ENCODE measurements at places on chromosomes 3 and 15.

GRCh38 chr3:143172062-143172794 lies 52.7 kb downstream of the CHST2 start:
- DNase-seq: no peak

DNA sequence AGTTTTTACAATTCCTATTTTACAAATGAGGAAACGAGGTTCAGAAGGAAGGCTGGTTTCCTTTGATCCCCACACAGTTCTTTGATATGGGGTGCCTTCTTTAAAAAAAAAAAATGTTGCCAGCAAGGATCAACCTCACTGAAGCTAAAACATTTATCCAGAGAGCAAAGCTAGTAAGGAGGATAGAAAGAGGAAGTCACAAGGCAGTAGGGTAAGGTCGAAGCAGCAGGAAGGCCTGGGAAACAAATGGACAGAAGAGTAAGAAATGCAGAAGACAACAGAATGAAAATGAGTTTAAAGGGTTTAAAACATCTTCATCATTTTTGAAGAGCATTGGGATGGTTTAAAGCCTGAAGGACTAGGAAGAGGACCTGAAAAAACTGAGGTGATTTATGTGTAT lies 30.6 kb upstream of the CP start:
- DNase-seq: no peak

- DNase-seq: no peak
Observed at GRCh38 chr3:131421957-131422498, 40.5 kb downstream of the NUDT16 start.

GRCh38 chr3:15276028-15276724 lies 56.2 kb downstream of the SH3BP5 start:
- DNase-seq: no peak

DNA sequence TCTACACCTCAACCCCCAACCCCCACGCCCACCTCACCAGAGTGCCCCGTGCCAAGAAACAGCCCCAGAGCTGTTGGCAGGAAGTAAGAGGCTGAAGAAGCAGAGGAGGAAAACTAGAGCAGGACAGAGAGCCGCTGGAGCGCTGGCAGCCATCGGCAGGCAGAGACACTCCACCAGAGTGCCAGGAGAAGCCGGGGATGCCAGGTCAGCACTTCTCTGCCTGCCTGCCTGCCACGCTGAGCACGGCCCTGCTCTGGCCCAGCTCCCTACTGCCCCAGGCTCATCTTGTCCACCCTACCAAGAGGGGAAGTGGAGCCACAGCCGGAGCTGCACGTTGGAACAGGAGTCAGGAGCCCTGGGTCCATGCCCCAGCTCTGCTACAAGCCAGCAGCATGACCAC lies 29.7 kb downstream of the CACNA2D2 start:
- DNase-seq: no peak

DNA sequence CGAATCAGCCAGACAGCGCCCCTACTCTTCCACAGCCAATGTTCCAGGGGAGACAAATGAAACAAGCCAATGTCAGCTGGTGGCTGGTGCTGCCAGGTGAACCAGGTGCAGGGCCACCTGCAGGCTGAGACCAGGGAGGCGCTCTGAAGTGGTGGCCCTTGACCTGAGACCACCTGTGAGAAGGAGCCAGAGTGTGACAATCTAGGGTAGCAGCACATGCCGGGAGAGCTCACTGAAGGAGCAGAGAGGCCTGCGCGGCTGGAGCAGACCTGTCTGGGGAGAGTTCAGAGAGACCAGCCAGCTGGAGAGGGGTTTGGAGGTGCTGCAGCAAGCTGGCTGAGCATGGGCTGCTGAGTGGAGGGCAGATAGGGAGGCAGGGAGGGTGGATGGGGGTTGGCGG lies 693 bp upstream of the STAB1 start:
- no peak for DNase-seq

- no peak for DNase-seq
Observed at GRCh38 chr3:114879059-114880031, 267.7 kb downstream of the ZBTB20 start.

GRCh38 chr3:107428051-107428858 lies 51.0 kb downstream of the CCDC54 start:
- DNase-seq: no peak

GRCh38 chr15:101394654-101395053 lies 94.9 kb downstream of the PCSK6 start:
- no peak for DNase-seq

GRCh38 chr3:161096771-161097367 lies 8.3 kb downstream of the B3GALNT1 start:
- DNase-seq: peak; percentile 38

GRCh38 chr3:105791919-105792786 lies 76.7 kb downstream of the CBLB start:
- DNase-seq: no peak

DNA sequence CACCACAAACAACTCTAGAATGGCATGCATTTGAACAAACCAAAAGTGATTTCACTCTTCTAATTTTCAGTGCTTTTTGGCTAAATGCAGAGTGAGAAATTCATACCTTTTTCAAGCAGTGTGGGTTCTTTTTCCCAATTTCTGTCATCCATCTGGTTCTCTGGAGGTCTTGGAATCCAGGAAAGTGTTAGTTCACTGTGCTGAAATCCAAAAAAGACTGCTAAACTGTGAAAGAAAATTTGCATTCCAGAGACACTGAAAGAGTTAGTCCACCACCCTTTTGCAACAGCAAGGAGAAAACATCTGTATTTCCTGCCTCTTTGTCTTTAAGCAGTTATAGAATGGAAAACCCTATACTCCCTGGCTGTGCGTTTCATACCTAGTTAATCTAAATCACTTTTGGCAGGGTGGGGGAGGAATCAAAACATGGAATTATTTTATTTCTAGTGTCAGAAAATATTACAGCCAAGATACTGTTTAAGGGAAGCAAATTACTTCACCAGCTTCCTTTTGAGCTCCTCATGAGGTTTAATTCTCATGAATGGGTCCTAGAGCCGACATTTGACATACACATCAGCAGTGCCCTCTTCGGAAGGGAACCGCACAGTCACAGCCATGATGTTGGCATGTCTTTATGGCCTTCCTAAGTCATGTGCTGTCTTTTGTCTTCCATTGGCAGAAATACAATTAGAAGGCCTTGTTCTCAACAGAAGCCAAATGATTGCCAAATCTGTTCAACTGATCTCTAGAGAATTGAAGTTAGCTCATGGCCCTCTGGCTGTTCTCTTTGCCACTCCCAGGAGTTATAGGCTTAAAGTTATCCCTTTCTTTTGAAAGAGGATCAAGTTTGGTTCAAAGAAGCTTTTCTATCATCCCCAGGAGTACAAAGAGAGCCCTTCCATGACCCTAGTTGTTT lies 317.7 kb upstream of the TPRG1 start:
- DNase-seq: peak; percentile 18

- no peak for DNase-seq
Observed at GRCh38 chr15:58773024-58773423, 1.9 kb downstream of the MINDY2 start.

DNA sequence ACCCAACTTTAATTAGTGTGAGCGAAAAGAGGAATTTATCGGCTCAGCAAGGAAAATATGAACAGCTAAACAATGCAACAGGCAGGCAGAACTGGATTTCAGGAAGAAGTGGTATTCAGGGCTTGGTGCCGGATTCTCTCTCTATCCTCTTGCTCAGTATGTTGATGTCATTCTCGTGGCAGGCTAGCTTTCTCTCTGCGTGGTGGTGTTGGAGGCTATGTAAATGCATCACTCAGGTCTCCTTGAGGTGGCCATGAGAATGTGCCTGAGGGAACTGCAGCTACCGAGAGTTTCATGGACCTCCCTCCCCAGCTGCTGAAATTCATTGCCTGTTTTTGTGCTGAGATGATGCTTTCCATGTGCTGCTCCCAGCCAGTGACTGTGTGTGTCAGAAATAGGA lies 18.3 kb upstream of the SYN2 start:
- no peak for DNase-seq

GRCh38 chr3:71684757-71685386 lies 40.3 kb downstream of the EIF4E3 start:
- DNase-seq: peak; percentile 47

- DNase-seq: no peak
Observed at GRCh38 chr3:13099707-13100106, 26.5 kb upstream of the IQSEC1 start.

GRCh38 chr3:187434524-187434923 lies 66.3 kb downstream of the RTP4 start:
- no peak for DNase-seq

GRCh38 chr3:192826214-192827006 lies 91.2 kb downstream of the MB21D2 start:
- no peak for DNase-seq

- no peak for DNase-seq
Observed at GRCh38 chr3:193822492-193823212, 229.6 kb downstream of the OPA1 start.

- no peak for DNase-seq
Observed at GRCh38 chr3:107664614-107665013, 141.9 kb downstream of the BBX start.

- DNase-seq: no peak
Observed at GRCh38 chr3:95394286-95394685, 1331.4 kb downstream of the NSUN3 start.

- peak; percentile 99 for DNase-seq
Observed at GRCh38 chr3:62884096-62884870, 9.1 kb upstream of the CADPS start.

DNA sequence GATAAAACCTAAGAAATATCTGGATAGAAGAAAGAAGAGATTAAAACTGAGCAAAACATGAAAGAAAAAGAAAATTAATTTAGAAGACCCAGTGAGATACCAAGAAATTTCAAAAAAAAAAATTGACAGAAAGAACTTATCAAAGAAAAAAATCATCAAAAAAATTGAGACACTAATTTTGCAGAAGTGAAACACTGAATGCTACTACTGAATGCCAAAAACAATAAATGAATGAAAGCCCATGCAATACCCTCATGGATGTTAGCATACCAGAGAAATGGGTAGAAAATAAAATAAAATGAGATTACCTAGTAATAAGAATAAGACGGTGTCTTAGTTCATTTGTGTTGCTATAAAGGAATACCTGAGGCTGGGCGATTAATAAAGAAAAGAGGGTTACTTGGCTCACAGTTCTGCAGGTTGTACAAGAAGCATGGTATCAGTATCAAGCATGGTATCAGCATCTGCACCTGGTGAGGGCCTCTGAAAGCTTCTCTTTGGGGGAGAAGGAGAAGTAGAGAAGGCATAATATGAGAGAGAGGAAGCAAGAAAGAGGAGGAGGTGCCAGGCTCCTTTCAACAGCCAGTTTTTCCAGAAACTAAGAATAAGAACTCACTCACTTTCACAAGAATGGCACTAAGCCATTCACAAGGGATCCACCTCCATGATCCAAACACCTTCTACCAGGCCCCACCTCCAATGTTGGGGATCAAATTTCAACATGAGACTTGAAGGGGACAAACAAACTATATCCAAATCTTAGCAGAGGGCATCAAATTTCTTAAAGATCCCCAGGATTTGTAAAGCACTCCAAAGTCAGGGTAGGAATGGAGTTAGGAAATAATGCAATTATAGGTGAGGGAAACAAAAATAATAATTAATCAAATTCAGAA lies 73.2 kb downstream of the BTLA start:
- no peak for DNase-seq
